Osteoblast (primary cell): ENCODE measurements at places on chromosomes 1 and 21. TPM values are rescaled to one million over a fixed set of nuclear protein-coding genes. Genes with fewer than 3 reads are reported as not detected.

The SYTL1 gene
- total RNA-seq = under 0.01 TPM in 1 of 2 replicates, not detected in the other

The PTPN14 gene
- 122 and 131 TPM in 2 replicates for total RNA-seq

The FAM110D gene
- not detected in 2 replicates for total RNA-seq

The VWA5B1 gene
- not detected in 2 replicates for total RNA-seq

The FALEC gene
- 0.36 TPM in 1 of 2 replicates, not detected in the other for total RNA-seq

The AMY2A gene
- not detected in 2 replicates for total RNA-seq
